ENCODE measurements at places on chromosomes 16 and 17.
A peak's percentile ranks its signal among the peaks of the same experiment; 100 is the strongest.

DNA sequence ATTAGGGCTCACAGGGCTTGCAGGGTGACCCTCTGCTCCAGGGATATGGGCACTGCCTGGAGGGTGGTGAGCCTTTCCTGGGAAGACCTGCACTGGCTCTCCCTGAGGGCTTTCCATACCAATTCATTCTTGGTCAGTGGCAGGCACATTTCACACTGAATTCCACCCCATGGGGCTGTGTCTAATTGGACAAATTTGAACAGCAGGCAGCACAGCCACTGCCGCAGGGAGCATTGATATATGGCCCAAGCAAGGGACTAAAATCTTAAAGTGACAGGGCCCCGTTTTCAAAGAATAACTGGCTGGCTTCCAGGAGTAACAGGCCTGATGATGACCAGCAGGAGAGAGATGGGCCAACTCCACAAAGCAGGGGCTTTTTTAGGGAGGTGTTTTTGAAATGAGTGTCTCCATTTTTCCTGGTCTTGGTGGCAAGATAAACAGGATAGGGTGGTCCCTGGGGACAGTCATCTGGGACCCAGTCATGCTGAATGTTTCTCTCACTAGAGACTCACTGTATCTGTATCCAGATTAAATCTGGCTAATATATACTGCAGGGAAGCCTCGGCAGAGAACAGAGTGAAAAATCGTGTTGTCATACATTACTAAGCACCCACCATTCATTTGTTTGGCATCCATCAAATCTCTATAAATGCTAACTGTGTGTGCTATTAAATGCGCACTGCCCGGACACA lies 74.1 kb upstream of the TBX2 start:
- DNase-seq, result peak; percentile 52

DNA sequence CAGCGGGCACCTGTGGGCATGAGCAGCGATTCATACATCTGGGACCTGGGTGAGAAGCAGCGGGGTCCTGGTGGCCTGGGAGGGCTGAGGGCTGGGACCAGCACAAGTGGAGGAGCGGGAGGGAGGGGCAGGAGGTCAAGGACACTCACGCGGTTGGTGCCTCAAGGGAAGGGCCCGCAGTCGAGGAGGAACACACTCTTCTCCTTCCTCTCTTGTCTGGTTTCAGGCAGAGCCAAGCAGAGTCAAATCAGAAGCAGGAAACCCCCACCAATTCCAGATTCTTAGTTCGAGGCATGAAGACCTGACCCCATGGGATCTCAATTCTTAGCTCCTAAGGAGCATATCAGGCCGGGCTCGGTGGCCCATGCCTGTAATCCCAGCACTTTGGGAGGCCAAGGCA lies 15.7 kb downstream of the DNAI2 start:
- no peak for DNase-seq

GRCh38 chr17:51120357-51120738 lies 320 bp downstream of the SPAG9 start:
- no peak for DNase-seq

DNA sequence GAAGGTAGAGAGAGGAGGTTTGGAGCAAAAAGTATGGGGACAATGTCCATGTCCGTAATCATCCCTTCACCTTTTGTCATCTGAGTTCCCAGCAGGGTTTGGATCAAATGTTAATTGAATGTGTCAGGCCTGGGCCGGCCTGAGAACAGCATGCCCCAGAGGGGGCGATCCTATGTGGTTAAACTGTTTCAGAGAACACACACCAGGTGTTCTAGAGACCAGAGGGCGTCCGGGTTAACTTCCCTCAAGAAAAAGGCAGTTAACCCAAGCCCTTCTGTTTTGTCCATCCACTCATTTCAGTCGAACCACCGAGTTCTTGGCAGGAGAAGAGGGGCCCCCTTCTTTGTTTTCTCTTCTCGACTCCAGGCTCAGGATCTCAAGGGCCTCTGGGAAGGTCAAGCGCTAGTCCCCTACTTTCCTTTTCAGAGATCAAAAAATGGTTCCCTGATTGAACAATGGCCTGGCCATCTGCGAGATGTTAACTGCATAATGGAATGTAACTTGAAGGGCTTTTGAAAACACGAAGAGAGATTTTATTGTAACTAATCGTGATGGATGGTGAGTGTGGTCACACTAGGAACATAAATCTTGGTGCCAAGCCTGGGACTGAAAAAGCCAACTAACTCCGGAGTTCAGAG lies 142.5 kb downstream of the IRX3 start:
- no peak for DNase-seq

- DNase-seq, result no peak
These were observed 12.6 kb upstream of the CLTC start for GRCh38 chr17:59607061-59607460.

DNA sequence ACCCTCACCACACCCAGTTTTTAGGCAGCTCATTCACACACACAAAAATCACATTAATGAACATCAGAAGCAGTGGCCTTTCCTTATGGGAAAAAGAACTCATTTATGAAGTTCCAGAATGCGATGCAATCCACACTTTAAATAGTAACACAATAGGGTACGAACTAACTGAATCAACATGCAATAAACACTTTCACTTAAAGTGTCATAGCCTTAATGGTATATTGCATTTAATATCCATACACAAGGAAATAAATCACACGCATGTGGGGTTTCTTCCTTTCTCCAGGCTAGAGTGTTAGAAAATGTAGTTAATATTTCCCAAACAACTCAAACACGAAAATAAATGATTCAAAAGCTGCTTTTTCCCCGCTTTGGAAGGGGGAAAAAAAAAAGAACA lies 19.7 kb downstream of the ADCY9 start:
- no peak for DNase-seq
